ENCODE measurements at places on chromosomes 6 and 20.

- no peak for DNase-seq
These were observed at the start of gene PAK5 for GRCh38 chr20:9838378-9839295. PAK5 (minus strand) TSS chr20:9839076; CDS start chr20:9644328, 194,748 bp downstream.

GRCh38 chr6:137728386-137729349 lies 138.4 kb upstream of the TNFAIP3 start:
- DNase-seq = no peak

DNA sequence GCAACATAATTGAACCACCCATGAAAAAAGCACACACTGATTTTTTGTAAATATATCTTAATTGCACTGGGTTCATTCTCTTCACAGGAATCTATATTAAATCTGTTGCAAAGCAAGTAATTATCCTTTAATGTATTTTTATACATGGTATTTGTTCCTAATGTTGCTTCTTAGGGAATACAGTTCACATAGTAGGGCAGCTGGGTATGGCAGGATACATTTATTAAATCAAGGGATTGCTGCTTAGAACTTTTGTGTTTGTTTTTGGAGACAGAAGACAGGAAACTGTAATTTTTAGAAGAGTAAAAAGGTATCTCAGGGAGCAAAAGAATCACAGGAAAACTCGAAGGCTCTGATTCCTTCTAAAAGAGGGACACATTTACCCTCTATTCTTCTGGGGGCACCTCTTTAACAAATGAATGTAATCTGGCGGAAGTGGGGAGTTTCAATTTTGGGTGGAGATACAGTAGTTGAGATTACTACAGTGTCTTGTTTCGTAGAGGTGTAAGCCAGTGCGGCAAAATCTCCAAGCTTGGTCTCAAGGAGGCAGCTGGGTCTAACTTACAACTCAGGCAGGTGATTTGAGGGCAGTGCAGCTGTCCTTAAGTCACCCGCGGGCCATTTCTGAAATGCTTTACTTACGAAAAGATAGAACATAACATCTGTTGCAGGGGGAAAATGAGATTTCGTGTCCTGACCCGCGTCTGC lies 812 bp upstream of the SMIM13 start:
- no peak for DNase-seq

GRCh38 chr6:88856566-88856965 lies 106.9 kb downstream of the RNGTT start:
- DNase-seq = no peak

GRCh38 chr20:32236048-32236533 lies 28.4 kb downstream of the POFUT1 start:
- DNase-seq = no peak

GRCh38 chr6:73079611-73079955 lies 145.7 kb downstream of the KHDC1L start:
- DNase-seq = no peak

DNA sequence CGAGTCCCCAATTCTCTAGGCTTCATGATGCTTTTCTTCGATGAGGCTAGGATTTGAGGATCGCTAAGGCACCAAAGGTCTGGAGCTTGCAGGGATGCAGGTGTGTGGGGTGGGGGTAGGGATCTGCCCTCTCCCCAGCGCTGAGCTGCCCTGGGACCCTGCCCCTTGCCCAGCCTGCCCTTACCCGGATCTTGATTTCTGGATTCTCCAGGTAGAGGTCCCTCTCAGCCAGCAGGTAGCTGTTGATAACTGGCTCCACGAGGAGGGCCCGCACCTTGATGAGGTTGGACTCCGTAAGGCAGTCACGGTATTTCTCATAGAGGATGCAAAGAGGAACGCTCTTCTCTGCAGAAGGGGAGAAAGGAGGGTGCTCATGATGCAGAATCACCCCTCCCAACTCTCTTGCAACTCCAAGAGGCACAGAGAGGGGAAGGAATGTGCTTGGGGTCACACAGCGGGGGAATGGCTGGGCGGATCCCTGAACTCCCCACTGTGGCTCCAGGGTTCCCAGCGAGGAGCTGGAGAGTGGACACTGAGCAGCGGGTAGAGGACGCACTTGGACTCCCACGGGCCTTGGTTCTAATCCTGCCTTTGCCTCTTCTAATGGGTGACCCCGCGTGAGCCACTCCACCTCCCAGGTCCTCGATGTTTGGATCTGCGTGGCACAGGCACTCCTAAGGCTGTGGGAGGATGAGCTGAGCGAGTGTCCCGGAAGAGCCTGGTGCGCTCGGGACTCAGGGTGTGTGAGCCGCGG lies 32.7 kb downstream of the TGM2 start:
- no peak for DNase-seq

- DNase-seq = no peak
These were observed 67.3 kb upstream of the SIRPG start for GRCh38 chr20:1724901-1725300.

DNA sequence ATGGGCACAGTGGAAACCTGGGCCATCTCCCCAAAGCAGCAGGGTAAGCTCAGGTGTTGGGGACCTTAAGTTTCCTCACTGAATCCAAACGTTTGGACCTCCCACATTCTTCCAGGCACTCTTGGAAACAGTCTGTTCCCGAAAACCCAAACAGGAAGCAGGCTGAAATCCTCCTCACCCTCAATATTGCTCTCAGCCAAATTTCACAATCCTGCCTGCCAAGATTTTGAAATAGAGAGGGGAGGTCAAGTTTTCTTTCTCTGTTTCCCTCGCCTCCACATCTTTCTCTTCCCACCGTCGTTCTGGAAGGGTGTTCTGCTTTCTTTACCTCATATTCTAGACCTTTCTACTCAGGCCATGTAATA lies 392.0 kb upstream of the SASH1 start:
- DNase-seq = no peak

- DNase-seq = no peak
These were observed 441.1 kb upstream of the ARID1B start for GRCh38 chr6:156336089-156336488.

All from activated T-cell treated with anti-CD3 and anti-CD28 coated beads for 24 hours (primary cell).